ENCODE measurements at places on chromosomes 2 and 18.
A peak's percentile ranks its signal among the peaks of the same experiment; 100 is the strongest.

GRCh38 chr18:35511428-35511827 lies 13.7 kb upstream of the INO80C start:
- no peak for DNase-seq

DNA sequence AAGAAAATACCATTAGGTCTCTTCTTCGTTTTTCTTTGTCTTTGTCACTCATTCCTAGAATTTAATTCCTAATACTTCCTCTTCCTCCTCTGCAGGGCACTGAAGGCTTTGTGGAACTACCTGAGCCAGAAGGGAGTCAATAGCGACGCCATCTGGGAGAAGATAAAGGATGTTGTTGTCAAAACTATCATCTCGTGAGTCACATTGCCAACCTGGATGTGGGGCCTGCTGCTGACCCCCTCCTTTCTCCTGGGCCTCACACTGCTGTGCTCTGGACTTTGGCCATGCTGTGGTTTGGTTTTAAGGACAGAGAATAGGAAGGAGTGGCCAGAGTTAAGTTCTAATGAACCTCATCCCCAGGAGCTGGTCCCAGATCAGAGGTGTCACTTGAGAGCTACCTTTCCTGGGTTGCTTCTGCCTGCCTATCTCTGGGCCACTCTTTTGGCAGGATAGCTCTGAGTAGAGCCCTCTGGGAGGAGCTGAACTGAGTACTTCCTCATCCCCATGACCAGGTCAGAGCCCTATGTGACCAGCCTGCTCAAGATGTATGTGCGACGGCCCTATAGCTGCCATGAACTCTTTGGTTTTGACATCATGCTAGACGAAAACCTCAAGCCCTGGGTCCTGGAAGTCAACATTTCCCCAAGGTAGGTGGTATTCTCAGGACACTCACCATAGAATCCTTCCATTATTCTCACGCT lies 33.1 kb upstream of the CYP27A1 start:
- DNase-seq: no peak

- no peak for DNase-seq
Observed at GRCh38 chr2:235678712-235679111, 184.9 kb downstream of the AGAP1 start.

GRCh38 chr2:1496359-1496821 lies 83.1 kb downstream of the TPO start:
- DNase-seq: no peak

- DNase-seq: no peak
Observed at GRCh38 chr2:144508172-144508851, 11.6 kb downstream of the ZEB2 start.

GRCh38 chr2:152247337-152247695 lies 71.8 kb upstream of the STAM2 start:
- DNase-seq: peak; percentile 57

GRCh38 chr2:192151853-192152252 lies 42.9 kb downstream of the TMEFF2 start:
- peak; percentile 63 for DNase-seq

DNA sequence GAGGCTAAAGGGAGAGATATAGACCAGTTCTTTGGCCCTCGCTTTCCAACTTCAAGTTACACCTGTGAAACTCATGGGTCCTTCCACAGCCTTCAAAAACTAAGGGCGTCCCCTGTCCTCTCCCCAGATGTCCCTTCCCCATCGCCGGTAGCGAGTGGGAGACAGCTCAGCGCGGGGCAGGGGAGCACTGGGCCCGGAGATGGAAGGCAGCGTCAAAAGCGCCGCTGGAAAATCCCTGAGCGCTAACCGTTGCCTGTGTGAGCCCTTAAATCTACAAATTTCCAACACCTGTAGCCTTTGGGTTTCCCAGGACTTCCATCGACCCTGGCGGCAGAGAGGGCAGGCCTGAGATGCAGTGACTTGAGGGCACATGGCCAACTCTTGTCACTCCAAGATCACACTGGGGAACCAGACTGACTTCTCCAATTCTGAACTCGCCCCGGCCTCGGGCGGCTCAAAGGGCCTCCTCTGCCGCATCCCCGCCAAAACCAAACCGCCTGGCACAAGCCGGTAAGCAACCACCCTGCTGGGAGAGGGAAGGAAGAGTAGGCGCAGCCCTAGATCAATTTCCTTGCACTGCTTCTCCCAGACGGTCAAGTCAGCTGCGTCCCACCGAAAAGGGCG lies 879 bp upstream of the EPAS1 start:
- no peak for DNase-seq

- no peak for DNase-seq
Observed at GRCh38 chr2:27929916-27930486, 39.5 kb downstream of the BABAM2 start.

DNA sequence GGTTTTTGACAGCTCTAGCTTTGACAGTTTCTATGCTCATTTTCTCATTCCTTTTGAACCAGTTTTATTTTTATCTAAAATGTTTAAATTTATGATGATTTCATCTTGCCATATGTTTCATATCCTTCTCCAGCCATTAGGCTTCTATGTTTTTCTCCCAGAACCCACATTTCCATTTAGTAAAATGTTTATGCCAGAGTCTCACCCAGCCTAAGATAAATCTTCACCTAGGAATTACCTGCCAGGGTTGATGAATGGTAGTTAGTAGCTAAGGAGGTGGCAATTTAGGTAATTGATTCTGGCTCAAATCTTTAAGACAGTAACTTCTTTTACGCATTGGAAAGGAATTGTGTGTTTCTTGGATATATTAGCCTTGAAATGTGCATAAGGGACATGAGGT lies 83.6 kb downstream of the PRKRA start:
- no peak for DNase-seq

GRCh38 chr2:162343824-162344616 lies at the start of gene GCA:
Gene GCA (plus strand): TSS chr2:162344132. CDS start chr2:162344249, 117 bp downstream.
- peak; percentile 93 for DNase-seq

DNA sequence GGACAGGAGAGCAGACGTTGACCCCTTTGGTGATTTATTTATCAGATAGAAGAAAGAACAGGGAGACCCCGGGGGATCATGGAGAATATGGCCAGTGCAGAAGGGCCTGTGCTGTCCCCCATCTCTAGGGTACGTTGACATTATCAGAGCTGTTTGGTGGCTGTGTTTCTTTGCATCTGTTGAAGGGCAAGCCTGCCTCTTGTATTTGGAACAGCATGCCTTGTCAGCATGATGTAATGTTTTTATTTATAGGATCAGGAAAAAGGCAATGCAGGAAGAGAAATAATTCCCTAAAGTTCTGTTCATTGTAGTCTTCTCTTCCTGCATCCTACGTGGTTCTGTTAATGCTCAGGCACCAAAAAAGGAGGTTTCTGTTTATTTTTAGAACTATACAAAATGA lies 49.8 kb upstream of the CABYR start:
- DNase-seq: peak; percentile 19

GRCh38 chr2:12720278-12720620 lies 3.5 kb downstream of the TRIB2 start:
- peak; percentile 59 for DNase-seq

- DNase-seq: peak; percentile 77
Observed at GRCh38 chr2:11319939-11320338, 24.5 kb downstream of the ROCK2 start.

DNA sequence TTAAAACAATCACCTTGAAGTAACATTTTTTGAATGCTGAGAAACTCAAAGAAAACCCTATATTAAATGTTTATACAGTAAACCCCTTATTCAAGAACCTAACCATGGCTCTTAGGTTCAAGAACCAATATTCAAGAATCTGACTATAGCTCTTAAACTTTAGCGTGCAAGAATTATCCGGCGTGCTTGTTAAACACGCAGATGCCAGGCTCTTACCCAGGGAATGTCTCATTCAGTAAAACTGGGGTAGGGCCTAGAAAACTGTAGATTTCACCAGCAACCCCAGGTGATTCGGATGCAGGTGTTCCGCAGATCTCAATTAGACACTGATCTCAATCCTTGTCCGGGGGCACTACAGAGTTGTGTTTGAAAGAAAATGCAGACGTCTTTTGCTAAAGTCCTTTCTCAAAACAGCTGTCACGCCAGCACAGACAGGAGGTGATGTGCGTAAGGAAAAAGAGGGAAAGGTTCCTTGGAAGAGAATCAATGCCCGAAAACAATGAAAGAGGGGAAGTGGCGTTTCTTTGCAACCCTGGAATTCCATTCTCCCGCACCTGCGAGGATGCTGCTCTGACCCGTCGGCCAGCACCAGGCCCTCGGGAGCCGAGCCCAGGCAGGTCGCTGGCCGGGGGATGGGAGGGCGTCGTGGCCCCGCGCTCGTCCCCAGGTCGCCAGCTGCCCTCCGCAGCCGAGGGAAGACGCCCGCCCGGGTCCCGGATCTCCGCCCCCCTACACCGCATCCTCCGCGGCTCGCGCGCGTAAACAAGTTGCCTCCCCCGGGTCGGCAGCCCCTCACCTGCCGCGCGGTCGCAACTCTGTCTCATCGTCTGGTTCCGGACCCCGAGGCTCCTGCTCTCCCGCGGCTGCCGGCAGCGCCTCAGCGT lies 851 bp downstream of the EIF2AK3 start:
- peak; percentile 30 for DNase-seq

DNA sequence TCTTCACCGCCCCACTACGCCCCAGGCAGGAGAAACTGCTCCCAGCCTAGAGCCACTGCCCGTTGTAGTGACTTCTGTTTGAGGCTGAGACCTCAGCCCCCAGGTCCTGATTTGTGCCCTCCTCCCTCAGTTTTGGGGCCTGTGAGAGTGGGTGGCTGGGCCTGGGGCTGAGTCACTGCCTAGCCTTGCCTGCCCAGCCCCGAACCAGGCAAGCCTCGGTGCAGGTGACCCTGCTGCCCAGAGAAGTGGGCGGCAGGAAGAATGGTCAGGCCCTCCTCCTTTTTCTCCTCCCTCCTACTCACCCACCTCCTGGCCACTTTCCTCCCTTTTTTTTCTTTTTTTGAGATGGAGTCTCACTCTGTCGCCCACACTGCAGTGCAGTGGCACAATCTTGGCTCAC lies 66.6 kb downstream of the ZFP36L2 start:
- DNase-seq: no peak
